B cell (primary cell): ENCODE measurements at places on chromosomes 1 and 21.

- no peak for DNase-seq
- H3K4me1 ChIP-seq: no peaks in the 10 kb centered on the region
- H3K27ac ChIP-seq: no peak overlapping the region
- no peaks in the 10 kb centered on the region for H3K27me3 ChIP-seq
These were observed 210.7 kb upstream of the TMPRSS15 start for GRCh38 chr21:18614303-18614702.

DNA sequence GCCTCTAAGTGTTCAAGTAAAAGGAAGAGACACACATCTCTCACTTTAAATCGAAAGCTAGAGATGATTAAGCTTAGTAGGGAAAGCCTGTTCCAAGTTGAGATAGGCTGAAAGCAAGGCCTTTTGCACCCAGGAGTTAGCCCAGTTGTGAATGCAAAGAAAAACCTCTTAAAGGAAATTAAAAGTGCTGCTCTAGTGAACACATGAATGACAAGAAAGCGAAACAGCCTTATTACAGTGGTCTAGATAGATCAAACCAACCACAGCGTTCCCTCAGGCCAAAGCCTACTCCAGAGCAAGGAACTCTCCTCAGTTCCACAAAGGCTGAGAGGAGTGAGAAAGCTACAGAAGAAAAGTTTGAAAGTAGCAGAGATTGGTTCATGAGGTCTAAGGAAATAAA is 14.9 kb downstream of the TCP10L start:
- no peaks in the 10 kb centered on the region for H3K36me3 ChIP-seq
- DNase-seq: no peak

DNA sequence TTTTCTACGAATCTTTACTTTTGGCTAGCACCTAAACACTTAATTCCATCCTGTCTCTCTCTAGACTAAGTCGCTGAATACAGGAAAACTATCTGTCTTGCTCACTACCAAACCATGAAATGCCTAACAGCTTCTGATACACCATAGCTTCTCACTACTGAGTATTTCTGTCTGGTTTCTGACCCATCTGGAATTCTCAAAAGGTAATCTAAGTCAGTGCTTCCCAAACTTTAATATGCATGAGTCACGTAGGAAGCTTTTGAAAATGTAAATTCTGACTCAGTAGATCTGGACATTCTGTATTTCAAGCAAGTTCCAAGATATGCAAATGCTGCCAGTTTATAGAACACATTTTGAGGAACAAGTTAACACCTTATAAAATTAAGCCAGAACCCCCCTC is 9.2 kb upstream of the OVGP1 start:
- H3K27me3 ChIP-seq: no peaks in the 10 kb centered on the region
- no peak overlapping the region for H3K4me3 ChIP-seq
- DNase-seq: no peak
- no peaks in the 10 kb centered on the region for H3K4me1 ChIP-seq

DNA sequence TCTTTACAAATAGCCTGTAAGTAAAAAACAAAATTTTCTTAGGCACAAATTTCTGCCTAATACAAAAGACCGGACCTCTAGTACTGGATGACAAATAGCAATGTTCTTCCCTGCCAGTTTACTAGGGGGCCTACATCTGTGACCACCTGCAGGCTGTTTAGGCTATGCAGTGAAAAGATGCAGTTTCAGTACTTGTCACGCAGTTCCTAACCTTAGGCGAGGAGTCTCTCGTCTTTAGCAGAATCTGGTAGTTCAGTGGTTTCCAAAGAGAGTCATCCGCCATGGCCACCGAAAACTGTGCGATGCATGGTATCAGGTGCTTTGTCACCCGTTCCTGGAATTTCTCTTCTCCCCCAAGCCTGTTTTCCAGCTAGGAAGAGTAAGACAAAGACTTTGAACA is 29.6 kb downstream of the LGALS8 start:
- no peak for DNase-seq
- no peaks in the 10 kb centered on the region for H3K4me1 ChIP-seq
- no peaks in the 10 kb centered on the region for H3K27me3 ChIP-seq
- peaks cover 90% of the 10 kb centered on the region for H3K36me3 ChIP-seq

DNA sequence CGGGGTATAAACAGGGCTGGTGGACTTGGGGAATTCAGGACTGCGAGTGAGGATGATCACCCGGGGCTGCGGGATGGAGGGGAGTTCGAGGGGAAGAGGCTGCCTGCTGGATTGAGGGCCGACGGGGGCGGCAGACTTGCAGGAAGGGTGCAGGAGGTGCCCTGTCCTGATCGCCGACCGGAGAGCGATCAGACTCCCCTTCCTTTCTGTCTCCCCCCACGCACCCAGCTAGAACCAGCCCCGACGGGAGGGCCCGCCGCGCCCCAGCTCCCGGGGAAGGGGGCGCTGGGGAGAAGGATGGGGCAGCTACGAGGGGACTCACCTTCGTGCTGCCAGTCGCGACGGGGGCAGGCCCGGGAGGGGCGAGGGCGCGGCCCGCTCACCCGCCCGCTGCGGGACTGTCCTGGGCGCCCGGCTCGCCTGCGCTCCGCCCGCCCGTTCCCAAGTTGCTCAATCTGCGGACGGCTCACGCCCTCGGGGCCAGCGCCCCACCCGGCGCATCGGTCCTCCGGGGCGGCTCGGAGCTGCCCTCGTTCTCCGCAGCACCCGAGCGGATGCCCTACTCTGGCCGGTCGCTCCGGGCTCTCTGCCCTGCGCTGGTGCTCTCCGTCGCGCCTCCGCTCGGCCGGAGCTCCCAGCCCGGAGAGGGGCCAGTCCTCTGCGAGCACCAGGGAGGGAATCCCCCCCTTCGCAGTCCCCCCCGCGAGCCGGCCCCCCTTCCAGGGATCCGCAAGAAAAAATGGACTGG is at the start of gene RSPO1:
Gene RSPO1 (minus strand): TSS at position 649 of the 748 bp plus-strand sequence. CDS start 5,231 bp downstream, outside the sequence.
- no peaks in the 10 kb centered on the region for H3K27me3 ChIP-seq
- peaks cover 15% of the 10 kb centered on the region for H3K4me1 ChIP-seq
- H3K4me3 ChIP-seq: no peak within 1 kb of the TSS

GRCh38 chr1:244192325-244192724 is 141.2 kb downstream of the ZBTB18 start:
- H3K36me3 ChIP-seq: no peaks in the 10 kb centered on the region
- H3K27ac ChIP-seq: no peak overlapping the region
- H3K4me1 ChIP-seq: no peaks in the 10 kb centered on the region
- DNase-seq: no peak
- no peak overlapping the region for H3K4me3 ChIP-seq
- no peaks in the 10 kb centered on the region for H3K27me3 ChIP-seq

DNA sequence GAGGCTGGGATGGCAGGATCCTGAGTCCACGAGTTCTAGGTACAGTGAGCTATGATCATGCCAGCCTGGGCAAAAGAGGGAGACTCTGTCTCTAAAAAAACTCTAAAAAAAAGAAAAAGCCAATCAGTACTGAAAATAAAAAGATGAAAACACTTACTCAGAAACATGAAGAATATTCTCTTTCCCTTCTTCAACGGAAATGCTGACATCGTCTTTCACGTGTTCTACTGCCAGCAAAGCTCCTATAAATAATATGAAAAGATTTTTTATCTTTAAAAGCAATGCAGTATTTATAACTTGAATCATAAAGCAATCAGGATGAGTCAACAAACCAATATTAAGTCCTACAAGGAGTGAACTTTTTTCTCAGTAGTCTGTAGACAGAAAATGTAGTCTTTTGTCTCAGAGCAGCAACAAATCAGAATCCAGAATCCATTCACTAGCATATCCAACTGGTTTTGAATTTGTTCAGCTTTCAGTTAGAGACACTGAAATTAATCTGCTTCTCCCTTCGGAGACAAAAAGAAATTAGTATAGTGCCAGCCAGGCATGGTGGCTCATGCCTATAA is 6.2 kb downstream of the EPRS1 start:
- no peaks in the 10 kb centered on the region for H3K27me3 ChIP-seq
- DNase-seq: no peak
- peaks cover 5% of the 10 kb centered on the region for H3K4me1 ChIP-seq
- no peak overlapping the region for H3K27ac ChIP-seq

DNA sequence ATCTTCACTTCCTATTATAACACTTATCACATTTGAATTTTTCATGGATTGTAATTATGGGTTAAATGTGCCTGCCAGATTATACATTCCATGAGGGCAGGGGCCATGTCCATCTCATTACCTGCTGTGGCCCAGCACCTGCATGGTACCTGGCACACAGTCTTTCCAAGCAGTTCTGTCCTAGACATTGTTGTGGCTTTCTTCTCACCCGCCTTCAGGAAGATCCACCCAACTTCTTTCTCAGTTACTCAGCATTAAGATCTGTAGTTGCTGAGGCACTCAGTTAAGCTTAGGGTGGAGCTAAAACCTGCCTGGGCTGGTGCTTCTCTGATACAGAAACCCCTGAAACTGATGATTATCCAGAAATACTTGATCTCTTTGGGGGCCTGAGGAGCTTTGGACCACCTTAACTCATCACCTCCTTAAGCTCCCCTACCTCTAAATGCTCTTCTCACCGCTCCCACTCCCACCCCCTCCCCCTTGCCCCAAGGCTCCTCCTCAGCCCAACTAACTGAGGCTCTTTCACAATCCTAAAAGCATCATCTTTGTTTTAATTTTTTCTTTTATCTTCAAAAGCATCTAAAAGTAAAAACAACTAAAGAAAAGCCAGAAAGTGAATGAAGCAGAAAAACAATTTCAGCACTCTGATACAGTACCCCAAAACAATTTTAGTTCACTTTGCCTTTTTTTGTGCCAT is 190.6 kb downstream of the FGGY start:
- H3K27me3 ChIP-seq: no peaks in the 10 kb centered on the region
- no peaks in the 10 kb centered on the region for H3K36me3 ChIP-seq
- no peak overlapping the region for H3K27ac ChIP-seq
- H3K4me3 ChIP-seq: no peak overlapping the region

DNA sequence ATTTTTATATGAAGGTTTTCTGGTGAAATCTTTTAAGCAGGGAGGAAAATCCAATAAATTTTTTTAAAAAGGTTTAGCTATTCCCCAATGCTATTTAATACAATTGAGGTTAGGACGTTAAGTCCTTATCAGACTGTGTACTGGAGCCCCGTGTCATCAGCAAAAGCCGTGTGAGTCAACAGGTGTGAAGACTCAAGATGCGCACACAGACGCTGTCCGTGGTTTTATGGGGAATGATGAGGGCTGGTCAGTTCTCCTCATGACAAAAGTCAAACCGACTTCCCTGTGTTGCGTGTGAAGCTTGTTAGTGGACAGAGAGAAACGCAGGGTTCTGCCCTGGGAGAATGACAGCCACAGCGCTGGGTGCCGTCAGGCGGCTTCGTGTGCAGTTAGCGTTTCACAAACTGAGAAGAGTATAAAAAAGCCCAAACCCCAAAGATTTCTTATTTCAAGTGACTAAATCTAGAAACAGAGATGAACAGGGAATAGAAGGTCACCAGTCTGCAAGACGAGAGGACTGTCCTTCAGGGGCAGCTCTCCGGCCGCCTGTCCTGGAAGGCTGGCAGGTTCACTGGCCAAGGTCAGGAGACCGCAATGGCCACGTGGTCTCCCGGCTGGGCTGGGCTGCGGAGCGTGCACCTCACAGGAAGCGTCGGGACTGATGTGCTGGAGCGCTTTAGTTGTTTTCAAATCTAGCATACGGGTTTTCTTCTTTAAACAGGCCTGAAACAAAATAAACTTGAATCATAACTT is 22.4 kb downstream of the PTTG1IP start:
- H3K36me3 ChIP-seq: no peaks in the 10 kb centered on the region
- no peak for DNase-seq
- peaks cover 14% of the 10 kb centered on the region for H3K4me1 ChIP-seq
- H3K27me3 ChIP-seq: peaks cover under 1% of the 10 kb centered on the region
- no peak overlapping the region for H3K27ac ChIP-seq

GRCh38 chr1:233293556-233294446 is 1.7 kb downstream of the PCNX2 start:
- H3K4me3 ChIP-seq: no peak overlapping the region
- no peak for DNase-seq
- H3K27me3 ChIP-seq: no peaks in the 10 kb centered on the region

- no peak overlapping the region for H3K27ac ChIP-seq
- no peak overlapping the region for H3K4me3 ChIP-seq
- no peaks in the 10 kb centered on the region for H3K4me1 ChIP-seq
- no peak for DNase-seq
- H3K36me3 ChIP-seq: no peaks in the 10 kb centered on the region
- H3K27me3 ChIP-seq: no peaks in the 10 kb centered on the region
These were observed 4.3 kb upstream of the CLEC20A start for GRCh38 chr1:178500936-178501554.

DNA sequence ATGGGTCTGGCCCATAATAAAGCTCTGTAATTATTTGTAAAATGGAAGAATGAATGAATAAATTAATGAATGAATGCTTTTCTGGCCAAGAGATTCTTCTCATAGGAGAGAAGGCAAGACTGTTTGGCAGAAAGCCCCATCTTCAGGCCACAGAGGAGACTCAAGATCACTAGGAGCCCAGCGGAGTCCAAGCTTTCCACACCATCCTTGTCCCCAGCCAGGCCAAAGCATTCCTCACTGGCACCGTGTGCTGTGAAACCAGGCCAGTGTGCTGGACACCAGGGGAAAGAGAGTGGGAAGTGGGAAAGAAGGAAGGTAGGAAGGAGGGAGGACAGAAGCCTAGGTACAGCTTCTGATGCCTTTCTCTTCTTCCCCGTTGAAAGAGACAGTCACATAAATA is 86.4 kb downstream of the PLXNA2 start:
- no peaks in the 10 kb centered on the region for H3K27me3 ChIP-seq
- no peak for DNase-seq
- H3K36me3 ChIP-seq: no peaks in the 10 kb centered on the region
- H3K4me1 ChIP-seq: no peaks in the 10 kb centered on the region
- H3K4me3 ChIP-seq: no peak overlapping the region

- DNase-seq: no peak
- H3K27me3 ChIP-seq: no peaks in the 10 kb centered on the region
- no peaks in the 10 kb centered on the region for H3K36me3 ChIP-seq
- no peak overlapping the region for H3K4me3 ChIP-seq
- H3K27ac ChIP-seq: no peak overlapping the region
These were observed 33.3 kb downstream of the SIM2 start for GRCh38 chr21:36732217-36732616.
